ENCODE measurements at places on chromosomes 3 and 15.

DNA sequence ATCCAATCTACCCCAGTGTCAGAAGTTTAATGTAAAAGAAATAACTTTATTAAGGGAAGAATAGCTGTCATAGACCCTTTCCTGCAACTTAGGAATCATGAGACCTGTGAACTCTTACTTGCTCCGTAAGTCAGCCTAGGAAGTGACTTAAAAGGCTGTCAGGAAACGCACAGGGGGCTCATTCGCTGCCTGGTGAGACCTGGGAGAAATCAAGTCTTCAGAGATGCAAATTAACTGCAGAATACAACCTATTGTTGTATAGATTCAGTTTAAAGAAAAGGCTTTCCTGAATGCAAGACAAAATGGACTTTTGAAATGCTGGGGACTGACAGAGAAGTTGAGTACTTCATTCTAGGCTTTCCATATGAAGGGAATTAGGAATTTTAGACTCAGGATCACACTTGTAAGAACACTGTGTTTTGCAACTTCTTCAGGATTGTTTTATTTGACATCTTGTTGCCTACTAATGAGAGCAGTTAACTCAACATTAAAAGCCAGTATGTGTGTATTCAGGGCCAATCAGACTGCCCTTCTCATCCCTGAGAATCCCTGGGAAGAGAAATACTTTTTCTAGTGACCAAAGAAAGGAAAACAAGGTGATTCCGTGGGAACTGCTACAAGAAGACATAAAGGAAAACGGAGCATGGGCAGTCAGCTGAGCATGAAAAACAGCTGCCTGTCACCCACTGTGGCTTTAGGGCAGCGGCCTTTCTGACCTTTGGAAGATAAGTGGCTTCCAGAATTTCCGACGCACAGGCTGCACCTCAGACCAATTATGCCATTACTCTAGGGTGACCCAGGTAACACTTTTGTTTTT lies 18.5 kb upstream of the DPPA4 start:
- no peak for DNase-seq

GRCh38 chr15:57032338-57032737 lies 113.9 kb downstream of the TCF12 start:
- no peak for DNase-seq

DNA sequence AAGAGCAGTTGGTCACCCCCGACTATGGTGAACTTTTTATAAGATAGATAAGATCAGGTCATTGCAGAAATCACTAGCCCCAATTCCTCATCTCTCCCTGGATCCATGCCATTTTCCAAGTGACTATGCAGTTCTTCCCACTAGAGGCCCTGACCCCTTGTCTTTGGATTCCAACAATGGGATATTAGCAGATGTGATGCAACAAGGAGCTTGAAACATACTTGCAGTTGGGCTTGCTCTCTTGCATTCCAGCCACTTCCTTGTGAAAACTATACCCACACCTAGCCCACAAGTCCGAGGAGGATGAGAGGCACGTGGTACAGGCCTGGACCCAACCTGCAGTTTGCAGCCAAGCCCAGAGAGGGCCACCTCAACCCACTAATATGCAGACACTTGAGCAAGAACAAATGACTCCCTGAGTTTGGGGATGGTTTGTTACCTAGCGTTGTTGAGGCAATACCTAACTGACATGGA lies 60.6 kb downstream of the SUCLG2 start:
- DNase-seq = no peak

- DNase-seq = no peak
These were observed 89.6 kb upstream of the ARPP21 start for GRCh38 chr3:35549690-35550089.

- DNase-seq = no peak
These were observed 120.3 kb upstream of the PRR20G start for GRCh38 chr3:127408022-127408683.

DNA sequence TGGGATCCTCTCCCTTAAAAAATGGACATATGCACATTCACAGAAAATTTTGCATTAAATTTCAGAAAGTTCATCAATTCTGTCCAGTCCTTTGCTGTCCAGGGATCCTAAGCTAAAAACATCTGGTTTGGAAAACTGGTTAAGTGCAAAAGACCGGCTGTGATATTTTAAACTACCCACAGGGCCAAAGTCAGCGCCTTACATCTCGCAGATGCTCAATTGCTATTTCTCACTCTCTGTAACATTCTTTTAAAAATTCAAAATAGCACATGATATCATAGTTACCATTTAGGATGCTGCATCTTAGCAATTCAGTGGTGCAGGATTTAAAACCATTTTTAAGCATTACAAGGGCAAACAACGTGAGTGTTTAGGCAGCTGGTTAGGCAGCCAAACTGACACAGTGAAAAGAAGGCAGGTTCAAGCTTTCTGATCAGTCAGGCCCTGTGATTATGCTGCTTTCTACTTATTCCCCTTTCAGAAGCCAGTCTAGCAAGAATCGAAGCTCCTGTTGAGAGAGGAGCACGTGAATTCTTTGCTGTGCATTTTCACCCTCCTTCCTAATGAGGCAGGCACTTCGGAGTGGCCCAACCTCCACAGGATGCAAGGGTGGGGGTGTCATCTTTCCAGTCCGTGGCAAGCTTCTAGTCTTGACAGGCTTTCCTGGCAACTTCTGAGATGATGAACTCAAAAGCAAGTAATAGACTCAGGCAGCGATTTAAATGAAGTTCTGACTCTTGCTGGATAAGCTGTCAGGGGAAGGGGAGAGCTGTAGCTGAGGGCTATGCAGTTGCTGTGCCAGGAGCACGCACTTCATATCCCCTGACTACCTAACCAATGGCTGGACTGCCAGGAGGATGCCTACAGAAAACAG lies 8.8 kb downstream of the PRICKLE2 start:
- DNase-seq = peak; percentile 23
